ENCODE measurements at places on chromosomes 4 and X.

GRCh38 chrX:46953597-46953996 is 41.4 kb downstream of the JADE3 start:
- DNase-seq: no peak

- DNase-seq: peak; percentile 49
These were observed 8.8 kb downstream of the PPP2R2C start for GRCh38 chr4:6463311-6464289.

DNA sequence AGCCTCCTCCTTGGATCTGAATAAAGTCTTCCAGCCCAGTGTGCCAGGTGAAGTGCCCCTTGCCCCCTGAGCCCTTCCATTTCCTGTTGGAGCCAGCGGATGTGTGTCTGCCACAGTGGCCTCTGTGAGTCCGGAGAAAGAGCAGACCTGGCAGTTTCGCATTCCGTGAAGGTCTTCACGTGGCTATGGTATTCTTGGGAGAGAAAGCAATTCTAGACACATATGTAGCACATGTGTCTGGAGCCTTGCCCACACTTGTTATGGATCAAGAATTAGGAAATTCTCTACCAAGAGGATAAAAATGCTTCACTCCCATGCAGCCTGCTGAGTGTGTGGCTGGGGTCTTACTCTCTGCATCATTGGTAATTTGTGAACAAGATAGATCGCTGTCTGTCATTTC is 130.9 kb downstream of the REPS2 start:
- DNase-seq: no peak

- no peak for DNase-seq
These were observed 12.4 kb downstream of the DDIT4L start for GRCh38 chr4:100177855-100178254.

- DNase-seq: no peak
These were observed 272.8 kb upstream of the GATB start for GRCh38 chr4:152033621-152034020.

GRCh38 chrX:131614241-131614640 is 70.4 kb downstream of the OR13H1 start:
- no peak for DNase-seq

DNA sequence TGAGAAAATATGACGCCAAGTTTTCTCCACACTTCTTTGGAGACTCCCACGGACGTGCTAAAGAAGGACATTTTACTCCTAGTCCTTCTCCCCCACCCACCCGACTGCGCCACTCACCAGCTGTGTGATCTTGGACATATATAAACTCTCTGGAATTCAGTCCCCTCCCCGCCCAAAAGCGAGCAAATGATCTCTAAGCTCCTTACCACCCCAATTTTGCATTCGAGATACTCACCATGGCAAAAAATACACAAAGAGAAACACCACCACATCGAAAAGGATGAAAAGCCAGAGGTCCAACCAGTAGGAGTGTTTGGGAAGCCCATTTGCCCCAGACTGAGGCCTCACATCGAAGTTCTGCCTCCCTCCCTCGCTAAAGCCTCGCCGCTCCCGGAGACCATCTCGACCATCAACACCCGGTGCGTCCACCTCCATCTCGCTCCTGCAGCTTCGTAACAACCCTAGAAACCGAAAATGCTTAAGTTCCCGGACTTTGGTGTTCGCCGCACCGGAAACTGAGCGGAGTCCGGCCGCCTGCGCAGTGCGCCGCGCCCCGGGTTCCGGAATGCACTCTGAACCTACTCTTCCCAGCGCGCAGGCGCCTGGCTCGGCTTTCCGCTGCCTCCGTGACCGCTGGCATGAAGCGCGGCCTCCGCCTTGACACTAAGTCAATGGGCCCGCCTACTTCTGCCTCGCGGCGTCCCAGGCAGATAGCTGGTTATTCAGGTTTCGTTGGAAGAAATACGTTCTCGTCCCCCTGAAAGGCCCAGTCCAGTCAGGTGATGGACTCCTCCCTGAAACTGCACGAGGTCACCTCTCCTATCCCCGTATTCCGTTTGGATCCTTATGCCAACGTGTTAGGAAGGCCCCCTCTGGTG is 21.6 kb downstream of the FABP2 start:
- peak; percentile 94 for DNase-seq

GRCh38 chrX:10514891-10515290 is 105.5 kb downstream of the MID1 start:
- DNase-seq: no peak

GRCh38 chr4:7699031-7699430 is 240.6 kb downstream of the AFAP1 start:
- no peak for DNase-seq

- DNase-seq: no peak
These were observed 202.2 kb downstream of the RAPGEF2 start for GRCh38 chr4:159305129-159305528.

DNA sequence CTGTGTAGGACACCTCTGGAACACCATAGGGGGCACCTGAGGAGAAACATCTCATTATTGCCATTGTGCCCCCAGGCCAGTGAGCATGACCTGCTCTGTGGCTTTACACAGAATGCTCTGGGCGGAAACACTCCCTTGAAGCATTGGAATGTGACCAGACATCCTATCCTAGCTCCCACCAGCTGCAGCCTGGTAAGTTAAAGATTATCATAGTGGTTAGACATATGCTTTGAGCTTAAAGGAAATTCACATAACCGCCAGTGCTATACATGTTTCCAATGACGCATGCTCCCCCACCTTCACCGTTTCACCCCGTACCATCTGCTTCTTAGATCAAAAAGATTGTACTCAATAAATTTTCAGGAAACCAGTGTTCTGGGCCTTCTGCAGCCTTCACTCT is 217.7 kb upstream of the CENPE start:
- no peak for DNase-seq

DNA sequence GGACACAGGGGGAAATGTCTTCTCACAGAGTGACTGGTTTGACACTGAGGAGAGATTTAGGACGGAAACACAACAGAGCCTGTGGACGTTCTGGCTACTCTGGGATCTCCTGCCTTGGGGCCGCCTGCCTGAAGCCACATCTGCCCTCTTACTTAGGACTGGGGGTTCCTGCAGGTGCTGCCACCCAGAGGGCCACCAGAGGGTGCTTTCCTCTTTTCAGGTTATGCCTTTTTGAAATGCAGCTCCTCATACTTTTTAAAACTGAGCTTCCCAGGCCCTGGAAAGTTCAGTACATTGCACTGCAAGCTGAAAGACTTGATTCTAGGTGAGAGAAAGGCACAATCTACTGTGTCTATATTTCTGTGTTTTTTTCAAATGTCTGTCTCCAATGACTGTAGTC is 92.2 kb upstream of the PGRMC2 start:
- no peak for DNase-seq

DNA sequence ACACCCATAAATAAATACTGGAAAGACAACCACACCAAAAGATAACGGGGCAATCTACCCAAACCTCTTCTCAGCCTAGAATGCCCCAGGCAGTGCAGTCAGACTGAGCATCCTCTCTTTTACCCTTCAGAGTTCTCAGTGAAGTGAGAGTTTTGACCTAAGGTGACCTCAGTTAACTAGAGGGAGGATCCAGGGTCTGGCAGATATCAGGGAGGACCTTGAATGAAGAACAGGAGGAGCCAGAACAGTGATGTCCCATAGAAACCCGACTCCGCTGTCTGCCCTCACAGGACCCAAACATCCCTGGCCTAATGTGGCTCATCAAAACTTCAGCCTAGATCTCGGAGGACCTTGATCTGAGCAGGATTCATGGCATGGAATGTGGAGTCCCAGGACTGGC is at the start of gene MAGEB3:
Gene MAGEB3 (plus strand): TSS at position 263 of the 400 bp plus-strand sequence. CDS start 5,268 bp downstream, outside the sequence.
- DNase-seq: no peak

DNA sequence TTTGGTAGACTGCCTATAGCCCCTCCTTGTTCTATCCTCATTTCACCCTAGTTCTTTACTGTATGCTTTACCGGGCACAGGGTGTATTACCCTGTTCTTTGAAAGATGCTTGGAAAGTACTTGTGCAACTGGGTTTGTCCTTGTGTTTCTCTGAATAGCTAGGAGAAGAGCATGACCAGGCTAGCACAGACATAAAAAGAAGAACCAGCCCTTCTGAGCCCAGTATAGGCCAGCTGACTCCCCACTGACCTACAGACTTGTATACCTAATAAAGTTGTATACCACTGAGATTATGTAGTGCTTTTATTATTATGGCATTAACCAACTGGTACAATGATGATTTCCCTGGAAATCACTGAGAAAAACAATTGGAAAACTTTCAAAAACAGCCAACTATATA is 15.0 kb downstream of the CFI start:
- DNase-seq: no peak

- no peak for DNase-seq
These were observed 164.4 kb upstream of the RAPGEF2 start for GRCh38 chr4:158938220-158939044.

DNA sequence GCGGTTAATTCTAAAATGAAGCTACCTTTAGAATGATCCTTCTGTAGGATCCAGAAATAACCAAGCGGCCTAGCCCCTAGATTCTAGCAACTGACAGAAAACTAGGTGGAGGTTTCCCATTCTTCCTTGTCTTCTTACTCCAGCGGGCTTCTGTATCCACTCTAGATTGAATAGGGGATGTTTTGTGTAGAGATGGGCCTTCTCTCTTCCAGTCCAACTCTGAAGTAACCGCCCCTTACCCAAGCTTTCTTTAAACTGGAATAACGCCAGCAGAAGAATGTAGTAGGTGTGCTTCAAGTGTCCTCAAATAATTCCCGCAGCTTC is 386 bp upstream of the TMEM184C start:
- DNase-seq: no peak

- DNase-seq: no peak
These were observed 23.8 kb upstream of the ARHGAP10 start for GRCh38 chr4:147707892-147708672.

GRCh38 chr4:39020130-39020529 is 12.1 kb downstream of the TMEM156 start:
- DNase-seq: no peak

DNA sequence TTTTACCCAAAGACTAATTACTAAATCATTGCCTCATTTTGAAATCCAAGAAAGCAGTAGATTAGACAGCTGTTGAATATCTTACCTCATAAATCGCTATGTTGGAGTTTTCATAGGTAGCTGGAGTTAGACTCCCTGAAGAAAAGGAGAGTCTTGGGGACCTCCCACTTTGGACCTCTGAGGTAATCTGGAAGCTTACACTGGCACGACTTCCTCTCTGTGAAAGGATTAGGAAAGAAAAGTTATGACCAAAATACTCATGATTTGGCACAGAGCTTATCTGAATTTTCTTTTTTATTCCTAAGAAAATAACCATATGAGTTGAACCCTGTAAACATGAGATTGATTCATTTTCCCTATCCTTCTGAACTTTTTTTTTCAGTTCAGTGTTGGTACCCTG is 40.6 kb downstream of the GUCY2F start:
- no peak for DNase-seq

Data from RWPE2 (cell line).